NCI-H1436 treated with DMSO at 0.1 percent for 48 hours (cell line): ENCODE measurements at places on chromosomes 5 and 9.

GRCh38 chr9:4333787-4334186 lies 33.9 kb upstream of the GLIS3 start:
- DNase-seq: no peak

DNA sequence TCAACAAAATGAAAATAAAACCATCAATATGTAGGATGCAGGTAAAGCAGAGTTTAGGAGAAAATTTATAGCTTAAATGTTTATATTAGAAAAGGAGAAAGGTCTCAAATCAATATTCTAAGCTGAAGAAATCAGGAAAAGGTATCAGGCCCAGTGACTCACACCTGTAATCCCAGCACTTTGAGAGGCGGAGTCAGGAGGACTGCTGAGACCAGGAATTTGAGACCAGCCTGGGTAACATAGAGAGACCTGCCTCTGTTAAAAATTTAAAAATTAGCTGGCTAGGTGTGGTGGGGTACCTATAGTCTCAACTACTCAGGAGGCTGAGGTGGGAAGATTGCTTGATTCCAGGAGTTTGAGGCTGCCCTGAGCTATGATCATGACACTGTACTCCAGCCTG lies 32.2 kb downstream of the CCDC69 start:
- no peak for DNase-seq

GRCh38 chr5:42749020-42749419 lies 7.6 kb upstream of the CCDC152 start:
- DNase-seq: no peak

DNA sequence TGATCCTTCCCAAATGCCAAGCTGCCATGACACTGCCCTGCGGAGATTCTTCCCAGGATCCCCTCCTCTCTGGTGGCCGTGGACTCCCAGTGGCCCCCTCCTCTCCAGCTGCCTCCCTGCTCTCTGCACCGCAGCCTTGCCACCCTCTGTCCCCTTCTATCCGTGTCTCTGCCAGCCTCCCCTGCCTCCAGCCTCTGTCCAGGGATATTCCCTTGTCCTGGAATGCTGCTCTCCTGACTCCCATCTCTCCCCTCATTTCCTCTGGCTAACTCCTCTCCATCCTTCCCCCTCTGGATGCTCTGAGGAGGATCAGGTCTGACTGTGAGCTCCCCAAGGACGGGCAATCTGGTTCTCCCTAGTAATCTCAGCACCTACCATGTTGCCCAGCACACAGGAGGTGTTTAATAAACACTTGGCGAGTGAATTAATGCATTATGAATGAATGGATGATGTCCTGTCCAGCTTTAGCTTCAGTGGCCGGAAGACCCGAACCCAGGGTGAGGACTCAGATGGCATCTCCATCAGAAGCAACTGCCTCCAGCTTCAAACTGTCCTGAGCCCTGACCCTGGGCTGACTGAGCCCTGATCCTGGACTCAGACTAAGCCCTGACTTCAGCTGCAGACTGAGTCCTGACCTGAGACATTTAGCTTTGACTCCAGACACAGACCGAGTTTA lies 7.5 kb upstream of the CRB2 start:
- no peak for DNase-seq

DNA sequence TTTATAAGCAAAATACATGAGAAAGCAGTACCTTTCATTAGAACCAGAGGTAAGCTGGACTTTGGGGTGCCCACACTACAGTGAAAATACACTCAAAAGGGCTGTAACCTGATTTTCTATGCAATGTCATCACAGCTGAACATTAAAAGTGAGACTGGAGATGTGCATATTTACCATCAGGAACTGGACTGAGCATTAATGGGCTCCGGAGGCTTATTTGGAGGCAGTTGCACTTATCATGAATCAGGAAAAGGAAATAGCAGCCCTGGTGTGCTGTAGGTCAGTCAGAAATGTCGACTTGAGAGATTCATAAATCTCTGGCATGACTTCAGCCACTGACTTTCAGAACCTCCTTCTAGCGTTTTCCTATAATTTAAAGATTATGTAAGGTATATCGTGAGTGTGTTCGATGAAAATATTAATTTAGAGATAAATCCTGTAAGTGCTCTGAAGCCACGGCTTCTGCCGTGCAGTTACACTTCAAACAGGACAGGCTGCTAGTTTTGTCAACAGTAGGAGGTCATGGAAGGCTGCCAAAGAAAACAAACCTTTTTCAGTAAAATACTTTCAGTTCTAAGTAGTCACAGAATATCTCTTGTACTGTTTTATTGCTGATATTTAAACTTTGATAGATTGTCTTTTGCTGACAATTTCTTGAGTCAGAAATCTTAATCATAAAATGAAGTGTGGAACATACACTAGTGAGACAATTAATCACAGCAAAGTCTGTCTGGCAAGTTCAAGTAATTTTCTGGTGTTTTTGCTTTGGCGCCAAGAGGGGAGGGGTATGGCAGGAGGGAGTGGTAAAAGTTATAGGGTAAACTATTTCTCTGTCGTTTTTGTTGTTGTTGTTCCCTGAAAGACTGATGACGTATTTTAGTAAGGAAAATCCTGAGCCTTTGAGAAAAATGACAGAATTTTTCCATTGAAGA lies 939.7 kb downstream of the NR2F1-AS1 start:
- no peak for DNase-seq

GRCh38 chr9:104494808-104495207 lies 9.3 kb upstream of the OR13F1 start:
- DNase-seq: no peak

DNA sequence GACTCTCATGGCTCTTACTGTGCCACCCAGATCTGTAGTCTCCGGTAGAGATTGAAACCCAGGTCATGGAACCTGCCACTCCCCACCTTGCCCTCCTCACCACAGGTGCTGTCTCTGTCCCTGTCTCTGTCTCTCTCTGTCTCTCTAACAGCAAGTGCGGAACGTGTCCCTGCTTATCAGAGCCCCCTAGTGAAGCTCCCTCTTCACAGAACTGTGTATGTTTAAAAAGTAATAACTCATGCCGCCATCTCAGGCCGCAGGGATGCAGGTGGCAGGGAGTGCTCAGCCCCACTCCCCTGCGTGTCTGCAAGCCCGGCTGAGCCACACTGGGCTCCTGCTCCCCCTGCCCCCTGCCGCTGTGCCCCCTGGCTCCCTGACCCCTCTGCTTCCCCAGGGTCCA lies 43.8 kb downstream of the UNC5A start:
- no peak for DNase-seq

- DNase-seq: no peak
Observed at GRCh38 chr5:89946916-89947315, 462.6 kb downstream of the CETN3 start.

DNA sequence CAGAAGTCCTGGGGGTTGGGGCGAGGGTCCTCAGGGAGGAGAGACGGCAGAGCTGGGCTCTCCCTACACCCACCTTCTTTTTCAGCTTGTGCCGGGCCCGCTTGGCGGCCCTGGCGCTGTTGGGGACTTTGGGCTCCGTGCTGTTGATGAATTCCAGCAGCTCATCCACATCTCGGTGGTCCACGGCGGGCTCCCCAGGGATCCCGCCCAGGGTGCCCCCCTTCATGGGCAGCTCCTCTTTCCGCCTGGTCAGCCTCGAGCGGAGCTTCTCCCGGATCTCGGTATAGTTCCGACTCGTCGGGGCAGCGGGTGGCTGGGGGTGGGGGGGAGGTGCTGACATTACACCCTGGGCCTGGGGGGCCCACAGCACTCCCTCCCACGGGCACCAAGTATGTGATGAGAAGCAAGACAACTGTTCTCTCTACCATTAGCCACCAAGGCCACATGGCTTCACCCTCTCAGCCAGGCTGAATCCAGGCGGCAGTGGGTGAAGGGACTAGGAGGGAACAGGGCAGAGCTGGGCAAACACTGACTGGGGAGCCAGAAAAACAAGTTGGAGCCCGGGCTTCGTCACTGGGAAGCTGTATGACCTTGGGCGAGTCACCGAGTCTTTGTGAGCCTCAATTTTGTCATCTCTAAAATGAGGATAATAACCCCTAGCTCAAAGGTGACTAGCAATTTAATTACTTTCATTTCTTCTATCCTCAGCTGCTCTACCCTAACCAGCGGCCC lies 14.6 kb upstream of the DDX41 start:
- no peak for DNase-seq

GRCh38 chr5:63070001-63070400 lies 491.4 kb downstream of the LRRC70 start:
- no peak for DNase-seq

DNA sequence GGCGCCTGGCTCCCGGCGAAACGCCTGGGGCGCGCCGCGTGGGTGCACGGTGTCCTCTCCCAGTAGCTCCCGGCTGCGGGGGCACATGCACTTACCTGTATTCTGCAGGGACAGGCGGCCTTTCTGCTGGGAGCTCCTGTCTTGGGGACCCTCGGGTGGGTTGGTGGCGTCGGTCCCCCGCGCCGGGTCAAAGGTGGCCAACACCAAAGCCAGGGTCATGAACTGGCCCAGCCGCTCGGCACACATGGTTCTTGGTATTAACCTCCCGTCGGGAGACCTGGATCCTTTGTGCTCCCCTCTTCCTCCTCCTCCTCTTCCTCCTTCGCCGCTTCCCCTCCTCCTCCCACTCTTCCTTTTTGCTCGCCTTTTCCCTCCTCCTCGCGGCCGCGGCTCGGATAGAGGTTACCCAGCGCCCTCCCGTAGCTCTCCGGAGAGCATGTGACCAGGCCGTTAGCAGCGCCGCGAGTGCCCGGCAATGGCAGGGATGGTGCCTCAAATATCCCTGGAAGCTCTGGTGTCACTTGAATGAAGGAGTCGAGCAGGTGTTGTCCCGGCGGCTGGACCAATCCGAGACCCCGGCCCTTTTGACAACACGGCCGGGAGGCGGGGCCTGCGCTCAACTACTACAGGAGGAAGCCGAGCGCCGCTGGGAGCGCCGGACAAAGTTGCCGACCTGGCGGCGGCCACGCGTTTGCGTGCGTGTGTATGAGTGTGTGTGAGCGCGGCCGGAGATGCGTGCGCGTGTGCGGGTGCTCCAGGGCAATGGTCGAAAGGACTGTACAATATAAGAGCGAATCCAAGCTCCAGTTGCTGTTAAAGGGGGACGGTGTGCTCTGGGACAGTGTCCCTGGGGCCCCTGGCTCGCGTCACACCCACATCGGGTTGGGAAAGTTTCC lies at the start of gene STC2:
STC2 (minus strand) TSS at position 467 of the 896 bp plus-strand sequence; CDS start at position 246, 221 bp downstream.
- no peak for DNase-seq

GRCh38 chr5:55923177-55923771 lies 71.5 kb downstream of the IL6ST start:
- DNase-seq: no peak

DNA sequence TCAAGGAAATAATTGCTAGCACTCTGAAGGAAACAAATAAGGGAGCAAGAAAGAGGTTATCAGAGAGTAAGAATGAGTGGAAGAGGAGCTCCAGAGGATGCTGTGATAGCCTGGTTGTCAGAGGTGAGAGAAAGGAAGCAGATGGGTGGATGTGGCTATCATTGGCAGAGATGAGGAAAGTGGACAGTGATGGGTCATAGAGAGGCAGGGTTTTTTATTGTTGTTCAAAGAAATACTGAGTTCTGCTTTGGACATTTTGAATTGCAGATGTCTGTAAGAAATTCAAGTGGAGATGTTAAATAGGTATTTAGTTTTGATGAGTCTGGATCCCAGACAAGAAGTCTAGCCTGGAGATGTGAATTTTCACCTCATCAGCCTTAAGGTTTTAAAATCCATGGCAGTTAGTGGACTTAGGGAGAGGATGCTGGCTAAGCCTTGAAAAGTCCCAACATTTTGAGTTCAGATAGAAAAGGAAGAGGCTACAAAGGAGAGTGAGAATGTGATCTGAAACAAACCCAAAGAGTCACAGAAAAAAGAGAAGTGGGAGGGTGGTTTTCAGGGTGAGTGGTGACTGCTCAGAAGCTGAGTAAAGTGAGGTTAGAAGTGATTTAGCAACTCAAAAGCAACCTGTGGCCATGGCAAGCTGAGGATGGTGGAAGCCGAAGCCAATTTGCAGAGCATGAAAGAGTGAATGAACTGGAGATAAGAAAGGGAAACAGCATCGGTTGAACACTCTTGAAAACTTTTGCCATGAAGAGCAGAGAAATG lies 50.4 kb downstream of the PPIC start:
- no peak for DNase-seq

GRCh38 chr5:61995486-61995885 lies 310.5 kb upstream of the KIF2A start:
- DNase-seq: no peak
